ENCODE measurements at places on chromosomes 12 and 14.

- no peak for DNase-seq
Measured at GRCh38 chr12:30696103-30696408, 387 bp upstream of the IPO8 start.

GRCh38 chr12:108191086-108191485, 62.0 kb downstream of the WSCD2 start:
- no peak for DNase-seq

- no peak for DNase-seq
Measured at GRCh38 chr12:40892528-40892927, 200.3 kb downstream of the CNTN1 start.

GRCh38 chr12:29710104-29710503, 73.6 kb downstream of the TMTC1 start:
- no peak for DNase-seq

GRCh38 chr12:63318933-63319332, 167.9 kb upstream of the AVPR1A start:
- no peak for DNase-seq

- no peak for DNase-seq
Measured at GRCh38 chr12:20438299-20438779, 70.0 kb downstream of the PDE3A start.

DNA sequence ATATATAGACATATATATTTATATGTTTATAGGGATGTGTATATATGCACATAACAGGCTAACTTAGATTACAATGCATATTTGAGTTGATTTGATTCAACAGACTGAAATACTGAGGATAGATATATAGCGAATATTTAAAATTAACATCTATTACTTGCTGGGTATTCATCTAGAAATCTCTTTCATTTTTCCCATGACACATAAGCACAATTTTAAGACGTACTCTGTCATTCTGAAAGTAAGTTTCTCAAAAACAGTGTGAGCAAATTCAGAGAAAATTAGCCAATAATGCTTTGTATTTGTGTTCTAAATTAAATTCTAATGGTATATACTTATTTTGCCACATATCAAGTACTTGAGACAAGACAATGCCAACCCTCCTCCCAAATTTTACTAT, 907.5 kb upstream of the MDGA2 start:
- DNase-seq: no peak

- peak; percentile 99 for DNase-seq
Measured at GRCh38 chr12:57693659-57694458, at the start of gene OS9. OS9 (plus strand) TSS chr12:57694132; CDS start chr12:57694162, 30 bp downstream.

- no peak for DNase-seq
Measured at GRCh38 chr14:99199846-99200653, 71.9 kb downstream of the BCL11B start.

GRCh38 chr12:51242876-51243275, 4.2 kb downstream of the DAZAP2 start:
- no peak for DNase-seq

- no peak for DNase-seq
Measured at GRCh38 chr14:95535226-95536021, 574 bp downstream of the GLRX5 start.

DNA sequence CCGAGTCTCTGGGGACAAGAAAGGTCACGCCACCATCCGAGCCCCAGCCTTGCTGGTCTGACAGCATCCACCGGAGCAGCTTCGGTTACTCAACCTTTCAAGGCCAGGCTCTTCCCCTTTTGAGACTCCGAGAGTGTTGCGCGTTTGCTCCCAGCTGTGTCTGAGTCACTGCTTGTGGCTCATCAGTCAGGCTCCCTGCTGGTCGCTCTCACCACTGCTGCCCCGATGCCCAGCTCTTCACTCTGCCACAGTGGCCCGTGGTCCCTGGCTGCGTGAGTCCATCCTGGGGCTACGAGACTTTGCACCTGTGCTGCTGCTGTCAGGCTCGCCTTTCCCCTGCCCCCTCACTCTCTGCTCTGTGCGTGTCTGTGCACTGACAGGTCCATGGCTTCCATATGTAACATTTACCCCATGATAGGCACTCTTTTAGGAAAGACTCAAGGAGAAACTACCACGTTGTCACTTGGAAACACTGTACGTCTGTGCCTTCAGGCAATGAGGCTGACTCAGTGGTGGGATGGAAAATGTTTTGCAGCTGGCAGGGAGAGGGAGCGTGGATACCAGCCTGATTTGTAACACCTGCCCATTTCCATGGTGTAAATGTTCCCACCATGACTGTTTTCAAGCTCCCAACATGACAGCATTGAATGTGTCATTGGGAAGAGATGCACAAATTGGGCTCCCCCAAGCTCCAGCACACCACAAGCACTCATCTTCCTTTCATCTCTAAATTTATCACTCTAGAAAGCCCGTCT, 350.7 kb downstream of the TMEM132D start:
- DNase-seq: no peak

DNA sequence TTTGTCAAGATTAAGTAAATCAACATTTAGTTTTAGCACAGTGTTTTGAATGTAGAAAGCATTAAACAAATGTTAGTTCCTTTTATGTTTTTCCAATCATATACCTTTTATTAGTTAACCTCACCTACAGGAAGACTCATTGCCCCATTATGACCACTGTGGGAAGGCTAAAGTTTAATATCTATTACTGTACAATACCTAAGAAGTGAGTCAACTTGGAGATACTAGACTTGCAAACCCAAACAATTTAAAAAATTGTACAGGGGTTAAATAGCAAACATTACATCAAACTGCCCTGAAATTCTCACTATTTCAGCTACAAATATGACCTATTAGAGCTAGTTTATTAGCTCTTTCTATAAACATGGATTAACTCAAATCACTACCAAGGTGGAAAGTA, 8.6 kb upstream of the G2E3 start:
- DNase-seq: no peak

DNA sequence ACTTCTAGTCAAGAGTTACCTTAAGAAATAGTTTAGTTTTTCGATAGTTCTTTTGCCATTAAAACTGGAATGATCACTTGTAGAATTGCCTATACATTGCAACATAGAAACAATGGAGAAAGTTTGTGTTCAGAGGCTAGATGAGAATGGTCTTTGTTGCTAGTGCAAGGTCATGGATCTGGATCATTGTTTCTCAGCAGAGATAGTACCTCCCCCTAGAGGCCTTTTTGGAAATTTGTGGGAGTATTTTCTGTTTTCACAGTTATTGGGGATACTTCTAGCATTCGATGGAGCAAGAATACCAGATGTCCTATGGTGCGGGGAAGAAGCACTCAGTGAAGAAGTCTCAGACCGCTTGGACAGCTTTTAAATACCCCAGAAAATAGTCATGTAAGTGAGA, 138.8 kb upstream of the HMGA2 start:
- no peak for DNase-seq

DNA sequence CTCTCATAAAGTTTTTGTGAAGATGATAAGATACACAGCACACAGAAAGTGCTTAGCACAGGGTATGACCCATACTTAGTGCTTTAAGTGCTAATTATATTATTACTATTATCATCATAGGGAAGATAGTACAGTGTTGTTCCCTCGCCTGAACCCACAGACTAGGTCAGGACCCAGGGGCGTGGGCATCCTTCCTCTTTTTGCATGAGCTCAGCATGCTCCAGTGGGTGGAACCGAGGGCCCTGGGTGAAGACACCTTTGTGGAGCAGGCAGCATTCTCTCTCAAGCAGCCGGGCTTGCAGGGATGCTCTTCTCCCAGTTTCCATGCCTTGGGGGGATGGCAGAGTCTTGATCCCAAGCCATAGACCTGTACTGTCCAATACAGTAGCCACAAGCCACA, 34.8 kb downstream of the CRACR2A start:
- peak; percentile 57 for DNase-seq

DNA sequence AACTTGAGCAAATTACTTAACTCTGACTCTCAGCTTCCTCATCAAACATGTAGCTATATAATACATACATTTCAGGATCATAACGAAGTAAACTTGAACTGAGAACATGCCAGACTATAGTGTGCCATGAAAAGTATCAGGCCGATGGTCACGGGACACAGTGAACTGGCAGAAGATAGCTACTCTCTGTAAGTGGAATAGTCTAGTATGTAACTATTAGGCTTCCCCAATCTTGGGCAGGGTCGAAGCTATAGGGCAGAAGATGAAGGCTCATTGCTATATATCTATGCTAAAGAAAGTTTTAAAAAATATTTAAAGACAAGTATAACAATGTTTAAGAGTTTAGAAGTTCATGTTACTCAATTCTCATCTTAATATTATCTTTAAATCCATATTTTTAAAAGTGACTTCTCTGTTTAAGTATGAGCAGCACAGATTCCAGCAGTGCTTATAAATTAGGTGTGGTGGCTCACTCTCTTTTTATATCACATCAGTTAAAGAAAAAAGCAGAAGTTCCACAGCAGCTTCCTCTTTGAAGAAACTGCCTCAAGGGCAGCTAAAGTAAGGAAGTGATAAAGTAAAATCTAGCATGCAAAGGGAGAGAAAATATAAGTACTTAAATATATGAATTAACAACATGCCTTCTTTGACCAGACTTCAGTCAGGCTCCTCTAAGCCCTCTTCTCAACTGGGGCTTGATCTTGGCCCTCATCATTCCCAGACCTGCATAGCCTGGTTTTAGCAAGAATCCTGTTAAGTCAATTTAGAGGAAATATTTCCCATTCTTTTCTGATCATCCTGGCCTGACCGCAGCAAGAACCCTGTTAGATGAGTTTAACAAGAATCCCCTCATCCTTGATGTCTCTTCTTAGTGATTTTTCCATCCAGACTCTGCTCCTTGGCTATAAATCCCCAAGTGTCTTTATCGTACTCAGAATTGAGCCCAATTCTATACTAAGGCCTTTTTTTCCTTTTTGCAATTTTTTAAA, 8.4 kb upstream of the GLIPR1 start:
- DNase-seq: peak; percentile 4

GRCh38 chr12:70883855-70884254, 36.7 kb downstream of the PTPRR start:
- DNase-seq: no peak

GRCh38 chr12:4825011-4825858, 84.5 kb upstream of the KCNA1 start:
- no peak for DNase-seq

- no peak for DNase-seq
Measured at GRCh38 chr12:39764944-39765560, 145.4 kb upstream of the ABCD2 start.

GRCh38 chr14:67420102-67420739, 8.3 kb upstream of the PLEK2 start:
- DNase-seq: peak; percentile 8

DNA sequence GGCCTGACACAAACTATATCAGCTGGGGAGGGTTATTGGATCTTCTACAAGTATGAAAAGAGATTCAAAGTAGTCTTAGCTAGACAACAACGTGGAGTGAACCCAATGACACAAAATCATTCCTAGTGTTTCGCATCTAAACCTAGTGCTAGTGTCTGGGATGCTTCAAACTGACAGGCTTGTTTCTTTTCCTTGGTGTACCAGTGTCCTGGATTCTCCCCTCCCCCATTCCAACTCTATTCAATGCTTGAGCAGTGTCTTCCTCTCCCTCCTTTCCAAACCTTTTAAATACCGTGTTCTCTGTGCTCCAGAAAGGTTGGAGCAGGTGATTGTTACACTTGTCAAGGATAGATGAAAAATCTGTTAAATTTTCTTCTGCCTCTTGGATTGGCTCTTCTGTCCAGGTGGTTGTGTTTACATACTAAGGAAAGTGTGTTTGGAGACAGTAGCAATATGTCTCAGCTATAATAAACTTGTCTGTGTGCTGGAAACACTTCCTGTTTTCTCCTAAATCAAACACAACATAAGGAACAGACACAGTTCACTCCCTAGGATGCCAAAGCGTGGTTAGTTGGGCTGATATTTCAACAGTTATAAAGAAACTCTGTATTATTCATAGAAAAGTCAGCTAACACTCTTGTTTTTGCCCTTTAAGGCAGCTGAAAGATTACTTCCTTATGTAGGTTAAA, 14.4 kb upstream of the GUCY2C start:
- DNase-seq: no peak

GRCh38 chr14:22332686-22333421, 256.2 kb downstream of the DAD1 start:
- DNase-seq: no peak

- DNase-seq: no peak
Measured at GRCh38 chr14:101078170-101078891, 174.8 kb upstream of the RTL1 start.

- DNase-seq: no peak
Measured at GRCh38 chr12:57101892-57102695, 9.1 kb downstream of the STAT6 start.

GRCh38 chr14:38316922-38317321, 61.0 kb upstream of the CLEC14A start:
- DNase-seq: no peak

- no peak for DNase-seq
Measured at GRCh38 chr12:2988494-2988893, 29.3 kb downstream of the TEAD4 start.

All from CD4-positive, alpha-beta T cell treated with Interferon gamma for 1 hour (primary cell).